Cardiac septum (tissue), 1 donor: ENCODE measurements at places on chromosomes 16 and 17. TPM values are rescaled to one million over a fixed set of nuclear protein-coding genes. Genes with fewer than 3 reads are reported as not detected.

Gene ABCA5
- total RNA-seq = 14.8 TPM

Gene NPIPA3
- 2.0 TPM for total RNA-seq

Gene KRT40
- total RNA-seq = not detected

Gene SALL1
- total RNA-seq = 0.22 TPM

Gene SYT17
- total RNA-seq = 0.81 TPM

Gene NPIPA5
- total RNA-seq = 6.7 TPM

Gene KCNH4
- not detected for total RNA-seq

Gene SOCS3
- 49.9 TPM for total RNA-seq

Gene DNAAF8
- 0.65 TPM for total RNA-seq

Gene ANKFN1
- not detected for total RNA-seq

Gene TMEM88
- total RNA-seq = 14.7 TPM

Gene CACNG3
- total RNA-seq = not detected

Gene MPHOSPH6
- 10.2 TPM for total RNA-seq

Gene CACNA1H
- total RNA-seq = 4.7 TPM

Gene TP53TG3
- not detected for total RNA-seq

Gene AANAT
- total RNA-seq = not detected

Gene KRT12
- not detected for total RNA-seq

Gene CCL4L2
- not detected for total RNA-seq

Gene HIGD1B
- total RNA-seq = 10.3 TPM

Gene DNAH3
- 0.40 TPM for total RNA-seq

Gene C17orf50
- total RNA-seq = not detected

Gene SLC13A2
- not detected for total RNA-seq
